Jurkat, Clone E6-1 (cell line): ENCODE measurements at places on chromosomes 5 and 9.

GRCh38 chr9:70601000-70601951 lies 186.8 kb upstream of the KLF9 start:
- no peak for DNase-seq

DNA sequence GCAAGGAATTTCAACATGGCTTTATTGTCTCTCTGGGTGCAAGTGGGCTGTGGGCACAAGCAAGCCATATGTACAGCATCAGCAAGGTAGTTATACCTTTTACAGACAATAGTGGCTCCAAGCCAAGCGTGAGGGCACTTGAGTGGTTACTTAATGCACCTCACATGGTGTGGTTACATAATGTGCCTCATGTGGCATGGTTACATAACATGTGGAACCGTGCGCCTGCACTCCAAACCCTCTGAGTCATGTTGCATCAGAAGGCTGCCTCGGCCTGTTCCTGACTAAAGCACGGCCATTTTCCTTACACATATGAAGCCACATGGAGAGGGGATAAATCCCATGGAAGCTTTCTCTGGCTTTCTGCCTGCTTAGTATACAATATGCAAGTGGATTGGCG lies 150.9 kb downstream of the OSTF1 start:
- DNase-seq, result peak; percentile 20

DNA sequence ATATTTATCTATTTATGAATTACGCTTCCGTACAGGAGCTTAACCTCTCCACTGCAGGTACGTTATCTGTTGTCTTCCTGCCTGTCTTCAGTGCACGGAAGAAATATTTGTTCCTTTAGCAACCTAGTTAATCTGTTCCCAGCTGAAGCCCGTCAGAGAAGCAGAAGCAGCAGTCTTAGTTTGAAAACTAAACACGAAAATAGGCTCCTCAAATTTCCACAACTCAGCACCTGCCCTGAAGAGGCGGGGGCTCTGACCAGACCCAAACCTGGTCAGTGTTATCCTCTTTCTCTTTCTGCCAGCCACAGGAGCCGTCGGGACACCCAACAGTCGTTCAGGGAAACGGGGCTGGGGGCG lies 462 bp downstream of the NUDCD2 start:
- no peak for DNase-seq

DNA sequence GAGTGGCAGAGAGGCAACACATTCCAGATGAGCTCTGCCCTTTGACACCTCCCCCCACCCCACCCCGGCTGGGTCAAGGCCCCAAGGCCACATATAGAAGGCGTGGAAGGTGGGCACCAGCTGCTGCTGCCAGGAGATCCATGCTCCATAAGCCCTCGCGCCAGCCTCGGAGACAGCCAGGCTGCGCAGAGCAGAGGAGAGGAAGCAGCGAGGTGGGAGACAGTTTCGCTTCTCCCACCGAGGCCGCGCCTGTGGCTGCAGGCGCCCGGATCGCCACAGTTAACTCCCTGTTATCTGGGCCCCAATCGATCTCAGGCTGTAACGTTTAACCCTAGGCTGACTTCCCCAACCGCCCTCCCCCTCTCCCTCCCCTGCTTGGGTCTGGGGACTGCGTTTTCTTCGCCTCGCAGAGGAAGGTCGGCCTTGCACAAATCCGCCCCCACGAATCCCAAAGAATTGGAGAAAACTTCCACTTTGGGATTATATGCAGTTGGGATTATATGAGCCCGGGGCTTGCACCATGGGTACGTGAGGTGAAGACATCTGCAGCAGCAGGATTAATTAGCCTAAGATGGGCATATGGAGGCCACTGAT lies 1.1 kb upstream of the CXXC5 start:
- DNase-seq, result no peak

DNA sequence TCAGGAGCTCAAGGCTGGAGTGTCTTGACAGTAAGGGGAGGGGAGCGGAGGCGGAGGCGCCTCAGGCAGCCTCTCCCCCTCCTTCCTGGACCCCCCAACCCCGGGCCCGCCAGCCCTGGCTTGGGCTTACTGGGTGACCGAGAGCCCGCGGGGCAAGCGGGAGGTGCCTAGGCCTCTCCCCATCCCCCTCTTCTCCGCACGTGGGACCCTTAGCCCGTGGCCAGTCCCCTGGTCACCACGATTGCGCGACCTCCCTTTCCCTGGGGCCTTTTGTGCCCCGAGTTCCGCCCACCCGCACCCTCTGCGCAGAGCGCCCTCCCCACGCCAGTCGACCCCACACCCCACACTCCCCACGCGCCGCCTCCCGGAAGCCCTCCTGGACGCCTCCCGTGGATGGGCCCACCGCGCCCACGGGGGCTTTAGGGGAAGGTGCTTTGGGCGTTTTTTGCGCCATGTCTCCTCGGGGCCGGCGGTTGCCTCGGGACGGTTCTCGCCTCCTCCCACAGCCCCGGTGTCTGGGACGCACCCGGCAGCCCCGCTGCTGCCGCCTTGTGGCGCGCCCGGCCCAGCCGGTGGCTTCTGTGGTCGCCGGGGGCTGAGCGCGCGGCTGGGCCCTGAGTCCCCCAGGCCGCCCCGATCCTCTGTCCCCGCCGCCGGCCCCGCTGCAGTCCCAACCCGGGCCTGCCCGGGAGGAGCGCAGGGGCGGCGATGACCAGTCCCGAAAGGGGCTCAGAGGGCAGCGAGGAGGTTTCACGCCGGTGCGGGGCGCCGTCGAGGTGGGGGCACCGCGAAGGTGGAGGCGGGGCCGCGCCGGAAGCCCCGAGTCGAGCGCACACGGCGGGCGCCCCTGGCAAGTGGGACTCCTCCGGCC lies 3.2 kb downstream of the TOR4A start:
- no peak for DNase-seq

DNA sequence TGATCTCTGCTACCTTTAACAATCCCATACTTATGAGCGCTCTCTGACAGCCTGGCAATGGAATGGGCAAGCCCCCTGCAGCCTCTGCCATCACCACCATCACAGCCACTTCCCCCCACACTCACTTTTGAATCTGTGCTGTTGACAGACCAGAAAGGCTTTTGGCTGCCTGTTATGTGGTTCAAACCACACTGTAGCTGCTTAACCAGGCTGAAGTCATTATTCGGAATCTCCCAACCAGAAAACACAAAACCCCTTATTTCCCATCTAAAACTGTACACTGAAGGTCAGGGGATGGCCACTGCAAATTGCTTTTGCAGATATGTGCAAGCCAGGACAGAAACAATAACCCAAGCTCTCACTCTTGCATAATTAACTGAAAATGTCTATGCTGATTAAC lies 35.8 kb downstream of the PTCH1 start:
- peak; percentile 28 for DNase-seq

DNA sequence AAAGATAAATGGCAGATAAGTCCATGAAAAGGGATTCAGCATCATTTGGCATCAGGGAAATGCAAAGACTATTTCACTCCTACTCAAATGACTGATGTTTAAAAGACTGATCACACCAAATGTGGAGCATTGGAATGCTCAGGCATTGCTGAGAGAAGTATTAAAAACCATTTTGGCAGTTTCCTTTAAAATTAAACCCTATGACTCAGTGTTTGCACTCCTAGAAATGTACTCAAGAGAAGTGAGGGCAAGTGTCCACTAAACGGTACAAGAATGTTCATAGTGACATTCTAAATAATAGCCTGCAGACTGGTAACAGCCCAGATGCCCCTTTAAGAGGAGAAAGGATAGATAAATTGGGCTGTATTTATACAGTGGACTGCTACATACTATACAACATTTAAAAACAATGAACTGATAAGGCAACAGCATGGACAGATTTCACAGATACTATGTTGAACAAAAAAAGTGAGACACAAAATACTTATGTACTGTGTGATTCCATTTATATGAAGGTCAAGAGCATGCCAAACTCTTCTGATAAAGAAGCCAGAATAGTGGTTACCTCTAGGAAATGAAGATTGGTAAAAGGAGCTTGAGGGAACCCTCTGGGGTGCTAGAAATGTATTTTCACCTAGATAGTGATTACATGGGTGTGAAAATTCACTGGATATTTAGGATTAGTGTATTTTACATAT lies 24.6 kb downstream of the APC start:
- DNase-seq, result no peak

DNA sequence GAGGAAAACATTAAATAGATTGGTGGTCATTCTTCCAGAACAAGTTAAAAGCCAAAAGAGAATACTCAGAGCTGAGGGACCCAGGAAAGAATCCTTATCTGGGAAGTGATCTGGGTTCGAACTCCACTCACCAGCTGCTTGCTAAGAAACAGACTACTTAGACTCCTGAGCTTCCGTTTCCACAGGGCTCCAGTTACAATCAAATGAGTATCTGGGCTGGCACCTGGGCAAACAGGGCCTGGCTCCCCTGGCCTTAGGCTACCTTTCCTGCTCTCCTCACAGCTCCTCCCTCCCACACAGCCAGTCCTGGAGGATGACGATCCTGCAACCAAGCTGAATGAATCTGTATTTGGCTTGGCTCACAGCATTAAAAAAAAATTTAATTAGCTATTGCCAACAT lies 2.5 kb downstream of the MAPK9 start:
- no peak for DNase-seq

DNA sequence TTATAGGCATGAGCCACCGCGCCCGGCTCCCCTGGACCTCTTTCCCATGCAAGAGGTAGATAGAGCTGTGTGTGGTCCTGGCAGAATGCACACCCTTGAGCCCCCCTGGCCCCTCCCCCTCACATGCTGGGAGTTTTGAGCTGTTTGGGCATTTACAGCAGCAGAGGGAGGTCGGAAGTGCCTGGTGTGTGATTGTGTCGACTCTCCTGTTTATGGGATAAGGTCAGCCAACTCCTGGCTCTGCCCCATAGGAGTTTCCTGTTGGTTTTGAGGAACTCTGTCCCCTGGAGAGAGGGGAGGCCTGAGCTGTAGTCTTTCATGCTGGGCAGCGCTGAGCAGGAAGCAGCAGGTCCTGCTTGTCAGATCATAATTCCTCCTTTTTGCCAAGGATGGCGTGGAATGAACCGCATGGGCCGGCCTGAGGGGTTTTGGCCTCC lies 6.0 kb downstream of the LRRC8A start:
- no peak for DNase-seq

DNA sequence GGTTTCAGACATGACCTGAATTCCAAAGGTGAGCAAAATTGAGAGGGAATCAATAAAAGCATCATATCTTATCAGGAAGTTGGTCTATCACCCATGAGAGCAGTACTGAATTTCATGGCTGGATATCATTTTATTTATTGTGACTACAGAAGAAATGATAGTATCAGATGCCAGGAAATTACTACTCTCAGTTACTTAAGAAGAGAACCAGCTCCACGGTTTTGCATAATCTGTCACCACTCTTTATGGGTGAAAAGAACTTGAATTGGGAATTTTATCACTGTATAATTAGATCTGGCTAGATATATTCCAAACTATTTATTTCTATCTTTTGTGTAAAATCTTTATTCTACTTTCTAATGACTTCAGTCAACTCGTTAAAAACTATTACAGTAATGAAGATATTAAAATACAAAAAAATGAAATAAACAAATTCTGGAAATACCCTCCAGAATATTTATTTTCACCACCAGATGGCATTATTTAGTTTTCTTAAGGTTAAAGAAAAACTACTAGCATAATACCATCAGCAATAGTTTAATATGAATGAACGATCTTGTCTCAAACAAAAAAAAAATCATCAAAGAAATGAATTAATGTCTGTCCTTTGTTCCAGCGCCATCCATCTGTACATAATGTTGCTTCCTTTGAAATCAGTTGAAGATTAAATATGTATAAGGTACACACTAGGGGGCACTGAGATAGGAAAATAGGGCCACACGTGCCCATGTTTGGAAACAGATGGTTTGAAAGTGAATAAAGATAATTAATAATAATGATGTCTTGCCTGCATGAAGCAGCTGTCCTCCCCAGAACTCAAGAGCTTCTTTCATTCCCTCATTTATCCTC lies 84.7 kb upstream of the SLCO6A1 start:
- DNase-seq, result no peak

- DNase-seq, result no peak
Measured at GRCh38 chr5:82560969-82561368, 282.8 kb upstream of the RPS23 start.

GRCh38 chr5:102845041-102845440 lies 89.9 kb downstream of the PAM start:
- peak; percentile 24 for DNase-seq

DNA sequence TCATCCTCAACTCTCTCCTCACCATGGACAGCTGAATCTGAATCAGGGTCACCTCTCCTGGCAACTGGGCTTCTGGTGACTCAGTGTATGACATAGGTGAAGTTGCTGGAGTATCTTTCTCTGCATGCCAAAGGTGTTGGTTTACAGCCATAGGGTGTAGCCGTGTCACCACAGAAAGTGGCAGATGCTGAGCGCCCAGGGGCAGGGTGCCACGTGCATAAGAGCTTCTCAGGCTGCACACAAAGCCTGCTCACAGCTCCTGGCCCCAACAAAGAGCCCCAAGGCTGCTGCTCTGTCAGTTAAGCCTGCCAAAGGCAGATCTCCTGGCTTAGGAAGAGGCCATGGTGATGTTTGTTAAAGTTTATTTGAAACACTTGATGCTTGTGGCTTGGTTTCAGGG lies 297.7 kb upstream of the WWC1 start:
- no peak for DNase-seq

DNA sequence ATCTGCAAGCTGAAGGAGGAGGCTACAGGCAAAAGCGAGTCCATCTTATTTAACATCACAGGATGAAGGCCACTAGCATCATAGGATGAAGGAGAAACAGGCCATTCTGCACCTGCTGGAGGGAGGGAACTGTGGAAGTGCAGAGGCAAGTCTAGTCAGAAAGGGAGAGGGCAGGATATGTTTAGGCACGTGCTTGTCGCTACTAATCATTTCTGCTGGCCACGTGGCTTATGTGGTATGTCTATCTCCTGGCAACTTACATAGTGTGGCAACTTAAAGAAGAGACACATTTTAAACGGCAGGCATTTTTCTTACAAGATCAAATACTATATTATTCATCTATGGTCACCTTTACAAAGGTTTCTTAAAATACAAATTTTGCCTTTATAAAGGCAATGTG lies 74.0 kb downstream of the GNAQ start:
- DNase-seq, result peak; percentile 70

GRCh38 chr5:78504704-78505677 lies 143.6 kb downstream of the LHFPL2 start:
- no peak for DNase-seq

- DNase-seq, result no peak
Measured at GRCh38 chr9:75054368-75055001, 26.4 kb upstream of the CARNMT1 start.

GRCh38 chr9:36141288-36141687 lies 4.8 kb downstream of the GLIPR2 start:
- no peak for DNase-seq

DNA sequence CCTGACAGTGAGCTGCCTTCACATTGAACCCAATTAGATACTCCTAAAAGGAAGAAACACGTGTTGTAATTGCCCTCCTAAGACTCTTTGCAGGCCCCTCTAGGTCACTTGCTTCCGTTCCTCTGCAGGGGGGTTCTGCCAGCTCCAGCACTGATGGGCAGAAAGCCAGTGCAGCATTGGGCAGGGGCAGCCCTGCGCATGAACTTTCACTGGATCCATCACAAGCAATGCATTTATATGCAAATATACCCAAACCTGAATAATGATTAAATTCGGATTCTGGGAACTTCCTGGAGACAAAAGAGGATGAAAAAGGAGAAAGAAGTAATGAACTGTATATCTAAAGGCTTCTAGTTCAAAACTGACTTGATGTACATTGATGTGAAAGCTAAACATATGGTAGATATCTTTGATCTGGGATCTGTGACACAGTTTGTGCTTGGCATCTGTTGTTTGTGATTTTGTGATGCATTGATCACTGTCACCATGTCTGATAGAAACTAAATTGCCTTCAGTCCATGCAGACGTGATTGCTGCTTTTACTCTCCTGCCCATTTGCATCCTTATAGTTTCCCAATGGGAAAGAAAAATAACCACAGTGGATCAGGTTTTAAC lies 313.4 kb downstream of the DEPDC1B start:
- DNase-seq, result no peak
